ENCODE measurements at places on chromosomes 2 and 18.

GRCh38 chr18:45571195-45571594, 44.1 kb upstream of the SLC14A2 start:
- no peak for DNase-seq

GRCh38 chr2:135471106-135471505, 59.9 kb downstream of the ZRANB3 start:
- no peak for DNase-seq

DNA sequence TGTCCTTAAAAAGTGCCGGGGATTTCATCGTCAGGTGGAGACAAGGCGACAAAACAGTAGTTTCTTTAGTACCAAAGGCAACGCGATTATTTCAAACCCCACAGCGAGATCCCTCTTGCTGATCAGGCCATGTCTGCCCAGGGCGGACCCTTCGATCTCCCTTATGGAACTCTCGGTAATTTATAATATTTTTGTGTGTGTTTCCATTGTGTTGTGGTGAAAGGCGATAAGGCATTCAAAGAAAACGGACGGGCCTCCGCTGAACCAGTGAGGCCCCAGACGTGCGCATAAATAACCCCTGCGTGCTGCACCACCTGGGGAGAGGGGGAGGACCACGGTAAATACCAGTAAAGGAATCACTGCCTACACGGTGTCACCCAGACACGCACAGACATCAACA, 1.4 kb upstream of the GAD1 start:
- DNase-seq: no peak

DNA sequence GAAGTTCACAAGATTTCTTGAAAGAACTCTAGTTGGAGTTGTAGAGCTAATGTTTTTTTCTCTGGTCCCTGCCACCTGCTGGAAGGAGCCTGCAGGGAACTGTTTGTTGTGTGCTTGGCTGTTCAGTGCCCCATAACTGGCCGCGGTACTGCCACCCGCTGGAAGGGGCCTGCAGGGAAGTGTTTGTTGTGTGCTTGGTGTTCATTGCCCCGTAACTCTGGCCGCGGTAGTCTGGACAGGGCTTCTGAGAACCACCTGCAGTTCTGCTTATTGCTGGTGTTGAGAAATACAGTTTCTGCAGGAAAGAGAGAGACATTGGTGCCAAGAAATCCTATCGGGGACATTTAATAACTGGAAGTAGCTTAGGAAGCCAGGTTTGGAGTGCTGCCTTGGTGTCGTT, 58.1 kb downstream of the AGAP1 start:
- no peak for DNase-seq

DNA sequence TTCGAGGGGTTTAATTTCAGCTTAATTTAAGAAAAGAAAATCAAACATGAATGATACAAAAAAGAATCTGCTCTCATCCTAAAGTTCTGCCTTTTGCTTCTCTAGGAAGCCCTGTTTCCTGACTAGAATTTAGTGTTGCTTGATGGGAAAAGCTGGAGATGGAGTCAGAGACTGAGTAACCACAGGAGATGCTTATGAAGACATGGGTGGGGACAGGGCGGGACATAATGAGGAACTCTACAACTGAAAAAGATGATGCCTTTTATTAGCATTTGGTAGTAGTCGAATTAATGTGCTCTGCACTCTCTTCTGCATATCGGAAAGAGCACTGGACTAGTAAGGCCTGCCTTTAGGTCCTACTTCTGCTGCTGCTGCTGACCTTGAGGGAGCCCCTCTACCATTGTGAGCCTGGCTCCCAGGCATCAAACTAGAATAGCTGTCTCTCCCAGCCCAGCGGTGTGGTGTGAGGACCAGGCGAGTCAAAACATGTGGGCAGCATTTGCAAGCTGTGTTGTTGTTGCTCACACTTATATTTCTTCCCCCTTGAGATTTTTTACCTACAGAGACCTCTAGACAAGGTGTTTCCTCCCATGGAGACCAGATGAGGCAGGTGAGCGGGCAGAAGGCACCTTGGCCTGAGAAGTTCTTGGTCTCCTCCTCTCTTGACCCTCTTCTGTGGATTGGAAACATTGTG, 61.5 kb downstream of the INPP4A start:
- no peak for DNase-seq

GRCh38 chr18:31950583-31950982, 7.7 kb upstream of the TRAPPC8 start:
- DNase-seq: no peak

DNA sequence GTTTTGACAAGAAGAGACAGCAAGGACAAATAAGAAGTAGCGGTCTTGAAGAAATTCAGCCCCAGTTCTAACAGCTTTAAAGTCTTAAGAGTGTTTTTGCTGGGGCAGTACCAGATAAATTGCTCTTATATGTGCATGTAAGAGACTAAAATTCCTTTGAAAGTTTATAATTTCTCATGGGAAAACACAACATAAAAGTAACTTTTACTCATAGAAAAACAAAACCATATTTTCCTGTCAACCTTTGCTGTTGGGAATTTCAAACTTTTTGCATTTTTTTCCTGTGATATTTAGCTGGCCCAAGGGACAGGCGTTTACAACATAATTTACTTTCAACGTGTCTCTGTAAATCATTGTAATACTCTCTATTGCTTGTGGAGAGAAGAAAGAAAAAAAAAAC, 767.8 kb upstream of the ZEB2 start:
- DNase-seq: no peak

DNA sequence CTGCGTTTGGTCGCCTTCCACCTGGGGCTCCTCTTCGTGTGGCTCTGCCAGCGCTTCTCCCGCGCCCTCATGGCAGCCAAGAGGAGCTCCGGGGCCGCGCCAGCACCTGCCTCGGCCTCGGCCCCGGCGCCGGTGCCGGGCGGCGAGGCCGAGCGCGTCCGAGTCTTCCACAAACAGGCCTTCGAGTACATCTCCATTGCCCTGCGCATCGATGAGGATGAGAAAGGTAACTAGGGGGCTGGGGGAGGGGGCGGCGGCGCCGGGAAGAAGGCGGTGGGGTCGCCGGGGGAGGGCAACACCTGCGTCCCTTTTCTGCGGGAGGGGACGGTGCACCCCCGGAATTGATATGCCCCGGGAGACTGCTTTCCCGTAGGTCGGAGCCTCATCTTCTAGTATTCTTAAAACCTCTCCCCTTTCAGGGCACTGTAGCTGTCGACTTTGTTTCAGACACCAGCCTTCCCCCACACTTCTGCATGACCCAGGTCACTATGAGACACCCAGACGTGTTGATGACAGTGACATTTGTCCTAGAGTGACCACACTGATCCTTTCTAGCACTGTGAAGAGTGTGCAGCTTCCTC, 755 bp downstream of the SPAST start:
- no peak for DNase-seq

- no peak for DNase-seq
Observed at GRCh38 chr18:12074736-12075135, 18.9 kb upstream of the ANKRD62 start.

- DNase-seq: no peak
Observed at GRCh38 chr2:223442847-223443246, 159.3 kb downstream of the SCG2 start.

- no peak for DNase-seq
Observed at GRCh38 chr2:152464851-152465470, 130.0 kb downstream of the FMNL2 start.

DNA sequence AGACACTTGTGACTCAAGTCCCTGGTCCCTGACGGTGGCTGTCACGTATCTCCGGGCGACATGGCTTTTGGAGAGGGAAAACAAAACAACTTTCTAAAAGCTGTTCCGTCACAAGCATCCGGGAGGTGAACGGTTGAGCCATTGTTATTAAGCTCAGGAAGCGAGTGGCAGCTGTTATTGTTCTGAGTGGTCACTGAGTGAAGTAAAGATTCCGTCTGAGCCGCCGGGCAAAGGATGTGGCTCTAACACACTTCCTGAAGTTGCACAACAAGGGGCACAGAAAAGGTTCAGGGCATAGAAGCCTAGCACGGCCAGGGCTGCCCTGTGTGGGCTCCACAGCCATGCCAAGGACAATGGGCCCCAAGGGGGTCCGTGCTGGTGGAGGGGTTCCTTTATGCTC, 24.3 kb downstream of the INPP5D start:
- DNase-seq: no peak

DNA sequence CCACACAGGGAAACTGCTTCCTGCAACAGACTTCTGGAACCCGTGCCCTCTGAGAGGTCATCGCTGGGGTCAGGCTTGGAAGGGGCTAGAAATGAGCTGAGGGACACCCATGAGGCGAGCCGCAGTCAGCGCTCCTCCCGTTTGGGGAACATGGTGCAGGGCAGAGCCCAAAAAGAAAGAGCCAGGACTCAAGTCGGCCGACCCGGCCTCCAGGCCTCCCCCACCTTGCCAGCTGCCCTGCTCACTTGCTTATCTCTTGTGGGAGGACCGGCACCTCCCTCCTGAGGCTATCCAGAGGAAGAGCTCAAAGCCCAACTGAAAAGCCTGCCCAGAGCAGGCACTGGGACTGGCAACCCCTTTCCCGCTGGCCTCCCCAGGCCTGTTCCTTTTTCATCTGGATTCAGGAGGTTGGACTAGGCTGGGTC, 43.6 kb downstream of the SCTR start:
- DNase-seq: no peak

DNA sequence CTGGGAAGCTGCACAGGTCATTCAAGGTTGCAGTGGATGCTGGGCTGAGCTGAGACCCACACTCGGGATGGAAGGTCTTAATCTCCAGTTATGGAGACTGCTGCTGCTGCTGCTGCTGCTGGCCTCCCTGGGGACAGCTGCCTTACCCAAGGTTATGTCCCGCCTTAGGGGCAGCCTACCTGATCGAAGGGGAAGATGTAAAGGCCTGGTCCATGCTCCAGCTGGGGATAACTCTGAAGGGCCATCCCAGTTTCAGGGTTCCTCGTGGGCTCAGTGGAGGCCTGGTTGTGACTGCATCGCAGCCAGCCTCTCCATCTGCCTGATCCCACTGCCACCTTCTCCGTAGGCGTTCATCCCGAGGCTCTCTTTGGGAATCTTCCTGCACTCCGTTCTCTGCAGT, 33.0 kb downstream of the RHOB start:
- DNase-seq: no peak

- no peak for DNase-seq
Observed at GRCh38 chr2:106642679-106643078, 155.5 kb downstream of the CD8B2 start.

GRCh38 chr2:3631851-3632659, 25.9 kb upstream of the ALLC start:
- DNase-seq: no peak

DNA sequence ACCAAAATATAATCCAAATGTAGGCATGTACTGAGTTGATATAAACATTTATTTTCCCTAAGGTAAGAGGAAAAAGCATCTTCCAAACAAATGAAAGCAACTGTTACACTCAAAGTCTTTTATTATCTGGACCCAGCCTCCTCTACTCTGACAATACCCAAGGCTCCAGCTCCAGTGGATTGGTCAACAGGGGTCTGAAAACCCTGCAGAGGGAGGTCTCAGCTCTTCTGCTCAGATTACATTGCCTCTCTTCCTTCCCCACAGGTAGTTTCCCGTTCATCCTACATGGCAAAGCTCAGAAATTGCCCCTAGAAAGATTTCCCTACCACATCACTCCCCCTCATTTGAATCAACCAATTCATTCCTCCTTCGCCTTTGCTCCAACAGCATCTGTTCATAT, 457.0 kb downstream of the METTL4 start:
- DNase-seq: no peak

GRCh38 chr2:1378456-1379150, 34.7 kb upstream of the TPO start:
- DNase-seq: no peak

GRCh38 chr2:2574401-2575180, 243.5 kb upstream of the MYT1L start:
- DNase-seq: no peak

DNA sequence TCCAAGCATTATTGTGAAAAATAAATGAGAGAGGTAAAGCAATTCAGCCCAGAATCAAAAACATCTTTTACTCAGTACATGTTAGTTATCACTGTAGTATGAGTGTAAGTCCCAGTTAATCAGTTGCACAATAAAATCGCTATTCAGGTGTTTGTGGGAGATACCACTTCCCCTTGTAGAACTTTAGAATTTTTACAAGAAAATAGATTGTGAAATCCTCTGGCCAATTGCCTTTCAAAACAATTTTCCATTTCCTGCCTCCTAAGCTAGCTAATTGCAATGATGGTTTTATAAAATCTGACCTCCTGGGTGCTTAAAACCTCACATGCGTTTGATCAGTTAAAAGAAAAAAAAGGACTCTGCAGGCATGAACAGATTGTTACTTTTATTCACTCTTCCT, 332.5 kb downstream of the PID1 start:
- no peak for DNase-seq

DNA sequence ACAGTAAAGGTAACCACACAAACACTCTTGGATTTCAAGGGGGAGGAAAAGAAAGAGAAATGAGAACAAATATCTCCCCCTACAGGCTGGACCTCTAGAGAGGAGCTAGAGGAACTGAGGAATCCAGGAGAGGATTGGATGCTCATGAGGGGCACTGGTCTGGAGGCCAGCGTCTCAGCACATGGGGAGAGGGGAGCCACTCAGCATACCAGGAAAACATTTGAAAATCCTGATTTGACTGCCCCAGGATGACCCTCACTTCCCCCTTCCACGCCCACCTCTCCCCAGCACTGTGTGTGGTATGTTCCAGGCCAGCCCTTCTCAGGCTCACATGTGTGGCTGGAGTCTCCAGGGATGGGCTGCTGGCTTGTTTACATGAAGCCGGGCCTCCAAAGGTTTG, 396.8 kb upstream of the ID2 start:
- no peak for DNase-seq

DNA sequence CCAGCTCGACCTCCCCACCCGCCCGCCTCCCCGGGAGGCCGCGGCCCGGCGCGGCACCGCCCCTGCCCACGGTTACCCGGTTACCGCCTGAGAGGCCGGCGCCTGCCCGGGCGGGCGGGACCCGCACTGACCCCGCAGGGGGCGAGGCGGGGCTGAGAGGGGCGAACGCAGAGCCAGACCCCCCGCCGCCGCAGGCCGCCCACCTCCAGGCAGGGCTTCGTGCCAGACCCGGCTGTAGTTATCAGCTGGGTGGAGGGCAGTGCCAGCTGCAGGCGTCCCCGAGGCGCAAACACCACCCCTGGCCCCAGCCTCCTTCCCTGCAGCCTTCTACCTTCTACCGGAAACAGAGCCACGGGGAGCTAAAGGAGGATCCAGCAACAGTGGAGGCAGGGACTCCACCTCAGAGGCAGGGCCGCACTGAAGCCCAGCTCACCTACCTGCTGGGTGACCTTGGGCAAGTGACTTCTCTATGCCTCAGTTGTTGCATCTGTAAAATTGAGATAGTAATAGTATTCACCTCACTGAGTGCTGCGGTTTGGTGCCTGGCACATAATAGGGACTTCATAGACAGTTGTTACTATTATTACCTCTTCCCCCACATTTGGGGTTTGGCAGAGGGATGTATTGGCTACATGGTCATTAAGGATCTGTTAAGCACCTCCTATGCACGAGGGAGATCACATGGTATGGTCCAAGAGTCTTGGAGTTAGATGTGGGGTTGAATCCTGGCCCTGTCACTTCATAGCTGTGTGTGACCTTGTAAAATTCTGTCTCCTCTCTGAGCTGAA, 231.6 kb upstream of the SMAD2 start:
- DNase-seq: no peak

GRCh38 chr2:17471979-17472378, 46.3 kb downstream of the RAD51AP2 start:
- DNase-seq: no peak

GRCh38 chr2:203683932-203684556, 22.4 kb upstream of the CD28 start:
- DNase-seq: no peak
